ENCODE measurements at places on chromosomes 11 and 22.

DNA sequence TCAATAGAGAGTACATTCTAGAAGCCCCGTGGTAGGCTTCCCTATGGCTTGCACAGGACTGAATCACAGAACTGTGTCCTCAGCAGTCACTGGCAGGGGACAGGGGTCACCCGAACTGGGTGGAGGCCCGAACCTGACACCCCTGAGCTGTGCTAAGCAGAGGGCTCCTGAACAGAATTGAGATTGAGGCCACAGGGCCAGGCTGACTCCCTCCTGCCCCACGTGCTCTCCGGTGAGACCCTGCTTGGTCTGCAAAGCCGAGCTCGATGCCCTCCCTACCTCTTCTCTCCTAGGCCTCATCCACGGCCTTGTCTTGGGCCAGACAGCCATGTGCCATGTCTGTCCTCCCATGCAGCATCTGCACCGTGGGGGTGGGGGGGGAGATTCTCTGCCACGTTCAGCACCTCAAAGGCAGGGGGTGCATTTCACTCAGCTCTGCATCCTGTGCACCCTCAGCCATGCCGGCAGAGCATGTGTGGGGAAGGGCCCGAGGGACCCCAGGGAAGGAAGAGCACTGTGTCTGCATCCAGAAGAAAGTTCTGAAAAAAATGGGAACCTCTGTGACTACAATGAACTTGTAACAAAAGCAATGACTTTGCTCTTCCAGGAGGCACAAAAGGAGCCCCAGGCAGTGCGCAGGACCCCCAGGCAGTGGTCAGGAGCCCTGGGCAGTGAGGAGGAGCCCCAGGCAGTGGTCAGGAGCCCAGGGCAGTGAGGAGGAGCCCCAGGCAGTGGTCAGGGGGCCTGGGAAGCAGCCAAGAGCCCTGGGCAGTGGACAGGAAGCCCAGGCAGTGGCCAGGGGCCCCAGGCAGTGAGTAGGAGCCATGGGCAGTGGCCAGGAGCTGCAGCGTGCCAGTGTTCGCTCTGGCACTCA lies 76.7 kb upstream of the SEPTIN5 start:
- no peak for DNase-seq

DNA sequence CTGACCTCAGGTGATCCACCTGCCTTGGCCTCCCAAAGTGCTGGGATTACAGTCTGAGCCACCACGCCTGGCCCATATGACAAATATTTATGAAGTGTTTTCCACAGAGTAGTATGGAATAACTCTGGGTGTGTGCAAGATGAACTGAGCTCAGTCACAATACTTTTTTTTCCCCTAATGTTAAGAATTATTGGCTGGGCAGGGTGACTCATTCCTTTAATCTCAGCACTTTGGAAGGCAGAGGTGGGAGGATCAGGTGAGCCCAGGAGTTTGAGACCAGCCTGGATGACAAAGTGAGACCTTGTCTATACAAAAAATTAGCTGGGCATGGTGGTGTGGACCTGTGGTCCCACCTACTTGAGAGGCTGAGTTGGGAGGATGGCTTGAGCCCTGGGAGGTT lies 6.4 kb downstream of the PTPRJ start:
- DNase-seq: no peak

DNA sequence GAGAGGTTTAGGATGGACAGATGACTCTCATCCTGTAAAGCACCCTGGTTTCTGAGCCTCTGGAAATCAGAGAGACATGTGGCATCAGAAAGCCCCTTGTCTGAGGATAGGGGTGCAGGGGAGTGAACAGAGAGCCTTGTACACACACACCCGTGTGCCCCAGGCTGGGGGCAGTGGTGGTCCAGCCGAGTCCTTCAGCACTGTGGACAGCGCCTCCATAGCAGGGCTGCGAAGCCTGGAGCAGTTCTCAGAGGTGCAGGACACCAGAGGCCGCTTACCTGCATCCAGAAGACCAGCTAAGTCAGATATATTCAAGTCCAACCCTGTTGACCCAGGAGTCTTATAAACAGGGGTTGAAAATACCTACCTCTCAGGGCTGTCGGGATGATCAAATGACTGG lies 11.5 kb upstream of the IGSF9B start:
- no peak for DNase-seq

- DNase-seq: no peak
These were observed 115.2 kb upstream of the VPREB1 start for GRCh38 chr22:22129387-22129786.

- no peak for DNase-seq
These were observed 23.0 kb downstream of the PPIL2 start for GRCh38 chr22:21688706-21689381.
